ENCODE measurements at places on chromosomes 7 and 10.

DNA sequence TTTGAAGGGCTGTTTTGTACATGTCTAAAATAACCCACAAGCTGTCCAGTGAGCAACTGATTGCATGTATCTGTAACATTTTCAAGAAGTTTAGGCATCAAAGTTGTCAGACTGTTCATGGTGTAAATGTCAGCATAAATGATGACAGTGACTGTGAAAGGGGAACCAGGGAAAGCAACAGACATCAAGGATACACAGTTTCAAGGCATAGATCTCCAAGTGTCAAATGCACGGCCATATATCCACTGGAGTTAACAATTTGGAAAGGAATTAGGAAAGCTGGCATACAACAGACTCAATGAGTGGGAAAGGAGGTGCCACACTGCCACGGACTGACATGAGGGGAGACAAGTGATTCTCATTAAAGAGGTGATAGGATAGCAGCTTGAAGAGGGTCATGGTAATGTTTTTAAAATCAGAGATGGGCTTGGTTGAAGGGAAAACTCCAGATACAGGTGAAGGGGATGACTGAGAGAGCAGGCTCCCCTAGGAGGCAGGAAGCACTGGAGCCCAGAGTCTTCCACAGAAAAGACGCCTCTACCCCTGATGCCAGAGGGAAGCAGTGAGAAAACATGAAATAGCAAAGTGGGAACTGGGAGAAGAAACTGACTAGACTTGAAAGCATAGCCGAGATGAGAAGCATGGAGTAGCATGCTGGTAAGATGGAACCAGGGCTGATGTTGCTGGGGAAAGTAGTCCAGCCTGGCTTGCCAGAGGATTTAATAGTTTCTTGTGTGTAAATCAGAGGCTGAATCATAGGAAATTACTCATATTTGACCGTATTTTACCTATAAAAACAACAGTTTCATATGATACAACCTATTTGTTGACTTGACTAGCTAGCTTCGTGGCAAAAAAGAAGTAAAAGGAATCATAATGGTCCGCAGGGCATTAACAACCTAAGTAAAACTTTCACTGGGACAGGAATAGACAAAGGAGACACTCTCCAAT is 18.6 kb downstream of the NSMCE4A start:
- no peak for DNase-seq

GRCh38 chr7:47600199-47601118 is 18.5 kb upstream of the TNS3 start:
- no peak for DNase-seq

DNA sequence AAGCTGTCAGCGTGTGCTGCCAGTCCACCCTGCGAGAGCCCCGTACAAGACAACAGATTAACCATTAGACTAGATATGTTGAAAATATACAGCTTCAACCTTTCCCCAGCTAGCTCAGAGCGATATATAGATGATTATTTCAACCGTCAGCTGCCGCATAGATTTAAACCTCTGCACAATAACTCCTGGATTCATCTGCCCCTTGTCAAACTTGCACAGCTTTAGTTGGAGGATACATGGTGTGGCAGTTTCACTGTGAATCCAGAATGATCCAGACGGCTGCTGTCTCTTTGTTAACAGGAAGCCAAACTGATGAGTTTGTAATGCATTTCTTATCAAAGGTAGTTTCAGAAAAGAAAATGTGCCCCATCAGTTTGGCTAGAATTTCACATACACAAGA is 659.7 kb downstream of the KCNMA1 start:
- no peak for DNase-seq

DNA sequence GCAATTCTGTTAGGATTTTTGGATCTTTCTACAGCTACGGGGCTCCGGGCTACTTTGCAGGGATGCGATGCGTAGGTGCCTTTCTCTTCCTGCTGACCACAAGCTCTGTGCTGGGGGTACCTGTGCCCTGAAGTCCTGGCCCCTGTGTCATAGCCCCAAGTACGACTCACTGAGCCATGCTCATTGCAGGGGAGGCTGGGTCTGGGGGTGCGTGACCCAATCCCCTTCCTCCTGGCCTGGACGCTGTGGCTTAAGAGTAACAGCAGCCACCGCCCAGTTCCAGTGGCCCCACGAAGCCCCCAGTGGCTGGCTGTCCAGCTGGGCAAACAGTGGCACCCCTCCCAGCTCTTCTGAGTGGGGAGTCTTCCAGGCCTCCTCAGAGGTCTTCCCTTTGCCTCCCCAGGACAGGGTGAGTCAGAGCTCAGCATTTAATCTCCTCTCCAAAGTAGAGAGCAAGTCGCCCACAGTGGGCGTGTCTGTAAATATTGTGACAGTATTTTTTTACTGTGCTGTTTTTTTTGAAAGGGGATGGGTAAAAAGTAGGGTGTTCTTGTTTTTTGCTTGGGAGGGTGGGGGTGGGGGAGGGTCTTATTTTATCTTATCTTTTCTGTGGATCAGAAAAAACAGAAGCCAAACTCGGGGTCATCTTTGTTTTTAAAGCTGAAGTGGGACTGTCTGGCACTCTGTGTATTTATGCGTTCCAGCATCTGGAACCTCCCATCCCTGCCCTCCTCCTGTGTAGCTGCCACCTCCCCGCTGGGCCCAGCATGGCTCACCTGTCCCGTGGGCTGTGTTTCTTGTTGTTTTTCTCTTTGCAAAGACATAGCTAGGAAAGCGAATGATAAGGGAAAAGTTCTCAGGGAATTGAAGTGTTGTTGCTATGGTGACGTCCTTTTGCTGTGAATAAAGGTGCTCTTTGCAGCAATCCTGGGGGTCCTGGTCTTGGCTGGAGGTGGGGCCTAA is 8.2 kb downstream of the LFNG start:
- no peak for DNase-seq

GRCh38 chr7:74560086-74560719 is 97.3 kb upstream of the GTF2I start:
- no peak for DNase-seq

- no peak for DNase-seq
These were observed 54.4 kb downstream of the COBL start for GRCh38 chr7:51261950-51262795.
